ENCODE measurements at places on chromosomes 3 and 15.

DNA sequence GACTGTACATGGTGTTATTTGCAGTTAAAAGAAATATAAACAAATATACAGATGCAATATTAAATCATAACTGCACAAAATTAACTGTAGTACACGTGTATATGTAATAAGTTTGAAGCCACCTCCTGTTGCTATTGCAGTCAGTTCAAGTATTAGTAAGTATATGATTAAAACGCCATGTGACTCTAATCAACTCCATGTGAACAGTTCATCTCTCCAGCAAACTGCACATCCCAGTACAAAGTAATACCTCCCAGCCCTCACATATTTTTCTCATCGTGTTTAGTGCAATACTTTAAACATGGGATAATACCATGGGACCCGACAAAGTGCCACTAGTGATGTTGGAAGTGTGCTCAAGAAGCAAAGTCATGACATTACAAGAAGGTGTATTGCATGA, 34.6 kb downstream of the PDCD10 start:
- DNase-seq: no peak

DNA sequence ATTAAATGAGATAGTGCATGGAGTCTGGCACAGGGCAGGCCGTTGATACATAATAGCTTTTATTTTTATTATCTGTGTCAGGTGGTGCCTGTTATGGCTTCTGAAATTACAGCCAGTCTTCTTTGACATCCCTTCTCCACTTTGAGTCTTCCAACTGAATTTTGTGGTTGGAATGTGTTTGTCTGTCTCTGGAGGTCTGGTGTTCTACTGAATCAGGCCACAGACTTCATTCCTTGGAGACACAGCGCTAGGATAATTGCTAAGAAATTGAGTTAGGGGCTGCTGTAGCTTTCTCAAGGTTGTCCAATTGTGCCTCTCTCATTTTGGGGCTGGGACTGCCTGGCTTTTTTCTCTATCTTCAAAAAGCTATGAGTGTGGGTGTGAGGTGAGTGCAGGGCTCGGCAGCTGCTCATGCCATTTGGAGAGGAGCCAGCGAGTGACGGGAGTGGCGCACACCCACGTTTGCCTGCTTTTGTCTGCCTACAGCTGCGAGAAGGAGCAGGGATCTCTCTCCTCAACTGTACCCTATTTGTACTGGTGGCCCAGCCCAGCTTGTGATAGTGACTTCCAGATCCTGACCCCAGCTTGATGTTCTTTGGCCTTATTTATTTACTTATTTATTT, 49.8 kb upstream of the SYN2 start:
- DNase-seq: no peak

GRCh38 chr3:64213224-64213878, 11.9 kb downstream of the PRICKLE2 start:
- DNase-seq: no peak

DNA sequence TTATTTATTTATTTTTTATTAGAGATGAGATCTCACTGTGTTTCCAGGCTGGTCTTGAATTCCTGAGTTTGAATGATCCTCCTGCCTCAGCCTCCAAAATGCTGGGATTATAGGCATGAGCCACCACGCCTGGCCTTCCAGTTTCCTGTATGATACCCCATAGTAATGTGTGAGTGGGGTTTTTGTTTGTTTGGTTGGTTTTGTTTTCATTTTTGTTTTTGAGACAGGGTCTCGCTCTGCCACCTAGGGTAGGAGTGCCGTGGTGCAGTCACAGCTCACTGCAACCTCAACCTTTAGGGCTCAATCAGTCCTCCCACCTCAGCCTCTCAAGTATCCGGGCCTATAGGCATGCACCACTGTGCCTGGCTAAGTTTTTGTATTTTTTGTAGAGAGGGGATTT, 30.9 kb downstream of the GOLM2 start:
- DNase-seq: no peak

DNA sequence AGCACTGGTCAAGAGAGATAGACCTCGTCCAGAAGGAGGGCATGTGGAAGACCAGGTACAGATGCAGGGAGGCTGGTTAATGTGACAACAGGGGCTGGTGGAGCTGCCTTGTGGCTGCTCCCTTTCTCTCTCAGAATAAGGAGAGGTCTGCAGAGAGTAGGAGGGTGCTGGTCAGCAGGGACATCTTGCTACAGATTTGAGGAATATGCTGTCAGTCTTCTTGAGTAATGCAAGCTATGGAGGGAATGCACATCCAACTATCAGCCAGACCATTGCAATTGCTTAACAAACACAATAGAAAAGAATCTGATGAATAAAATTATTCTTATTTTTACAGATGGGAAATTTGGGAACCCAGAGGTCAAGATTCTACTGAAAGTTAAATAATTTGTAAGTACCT, 20.3 kb upstream of the SIAH2 start:
- DNase-seq: no peak

GRCh38 chr3:4945324-4945723, 33.9 kb upstream of the BHLHE40 start:
- no peak for DNase-seq

DNA sequence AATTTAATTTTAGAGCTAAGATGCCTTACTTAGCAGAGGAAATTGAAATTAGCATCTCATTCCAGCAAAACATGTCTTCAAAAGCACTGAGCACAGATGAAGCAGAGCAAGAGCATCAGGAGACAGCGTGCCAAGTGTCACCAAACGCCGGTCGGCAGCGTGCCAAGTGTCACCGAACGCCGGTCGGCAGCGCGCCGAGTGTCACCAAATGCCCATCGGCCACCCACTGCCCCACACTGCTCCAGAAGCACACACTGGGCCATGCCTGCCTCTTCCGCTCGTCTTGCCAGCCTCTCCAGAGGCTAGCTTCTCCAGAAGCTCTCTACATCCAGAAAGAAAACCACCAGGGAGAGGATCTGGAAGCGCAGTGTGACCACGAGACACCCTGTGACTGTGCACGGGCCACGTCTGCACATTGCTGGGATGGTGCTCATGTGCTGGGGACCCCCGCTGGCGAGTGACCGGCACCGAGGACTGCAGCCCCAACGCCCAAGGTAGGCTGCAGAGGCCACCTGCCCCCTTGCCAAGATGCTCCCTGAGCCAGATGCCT, 37.8 kb downstream of the CYFIP1 start:
- DNase-seq: no peak

DNA sequence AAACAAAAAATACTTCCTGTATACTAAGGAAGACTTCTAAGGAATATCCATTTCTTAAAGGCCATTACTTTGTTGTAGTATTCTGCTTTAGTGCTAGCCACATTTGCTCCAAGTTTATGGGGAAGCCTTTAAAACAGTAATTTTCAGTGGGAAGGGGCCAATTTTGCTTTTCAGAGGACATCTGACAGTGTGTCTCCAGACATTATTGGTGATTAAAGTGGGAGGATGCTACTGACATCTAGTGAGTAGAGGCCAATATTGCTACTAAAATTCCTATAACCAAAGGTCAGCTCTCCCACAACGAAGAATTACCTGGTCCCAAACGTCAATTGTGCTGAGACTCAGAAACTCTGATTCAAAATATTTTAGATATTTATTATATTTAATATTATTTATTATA, 24.8 kb downstream of the SLC28A2 start:
- no peak for DNase-seq

DNA sequence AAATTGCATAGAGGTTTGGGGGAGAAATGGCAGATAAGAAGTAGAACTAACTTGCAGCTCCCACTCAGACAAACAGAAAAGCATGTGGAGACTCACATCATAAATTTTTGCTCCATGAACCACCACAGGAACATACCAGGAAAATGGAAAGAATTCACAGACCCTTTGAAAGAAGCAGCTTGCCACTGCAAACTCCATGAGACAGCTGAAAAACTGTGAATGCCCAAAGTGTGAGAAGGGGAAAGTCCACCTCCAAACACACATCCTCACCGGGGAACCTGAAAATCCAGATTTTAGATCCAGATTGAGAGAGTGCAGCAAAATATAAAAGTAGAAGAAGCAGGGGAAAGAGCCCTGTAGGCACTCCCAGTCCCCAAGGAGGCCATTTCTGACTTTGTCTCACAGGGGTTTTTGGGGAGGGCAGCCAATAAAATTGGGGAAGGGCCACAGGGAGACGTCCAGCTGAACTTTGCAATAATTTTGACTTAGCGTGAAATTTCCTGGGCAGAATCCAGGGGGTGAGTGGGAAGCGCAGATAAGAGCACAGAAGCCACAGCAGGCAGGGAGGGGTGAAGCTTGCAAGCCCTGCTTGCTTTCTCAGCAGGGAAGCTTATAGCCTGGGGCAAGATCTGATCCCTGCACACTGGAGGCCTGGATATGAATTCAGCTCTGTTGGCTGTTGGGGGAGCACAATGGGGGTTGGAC, 183.4 kb upstream of the UBE2E2 start:
- DNase-seq: no peak

- DNase-seq: no peak
Observed at GRCh38 chr3:88188436-88188835, 38.7 kb downstream of the C3orf38 start.

GRCh38 chr15:92394309-92395097, 822 bp downstream of the ST8SIA2 start:
- DNase-seq: no peak

- no peak for DNase-seq
Observed at GRCh38 chr15:97141360-97141759, 810.9 kb downstream of the NR2F2 start.

- peak; percentile 51 for DNase-seq
Observed at GRCh38 chr15:81023483-81024264, 23.0 kb downstream of the TLNRD1 start.

- no peak for DNase-seq
Observed at GRCh38 chr3:63429905-63430304, 151.8 kb downstream of the SYNPR start.

DNA sequence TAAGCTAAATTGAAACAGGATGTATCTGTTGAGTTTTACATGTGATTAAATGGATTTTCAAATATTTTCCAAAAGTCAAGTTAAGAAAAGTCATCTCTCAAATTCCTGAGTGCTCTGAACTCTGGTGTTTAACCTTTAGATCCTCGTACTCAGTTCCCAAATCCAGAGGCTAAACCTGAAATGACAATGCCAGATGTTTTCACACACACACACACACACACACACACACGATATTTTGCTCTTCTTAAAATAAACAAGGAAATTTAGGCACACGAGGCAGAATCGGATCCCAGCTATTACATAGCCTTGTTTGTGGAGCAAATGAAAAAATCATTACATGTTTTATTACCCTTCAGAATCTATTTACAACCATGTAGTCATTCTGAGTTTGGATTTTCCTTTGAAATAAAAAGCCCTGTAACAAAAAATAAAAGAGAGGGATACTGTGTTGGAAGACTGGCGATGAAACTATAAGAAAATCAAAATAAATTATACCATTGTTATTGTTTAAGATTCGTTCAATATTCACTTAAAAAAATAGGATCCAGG, 20.6 kb upstream of the UBE2E1 start:
- DNase-seq: no peak

DNA sequence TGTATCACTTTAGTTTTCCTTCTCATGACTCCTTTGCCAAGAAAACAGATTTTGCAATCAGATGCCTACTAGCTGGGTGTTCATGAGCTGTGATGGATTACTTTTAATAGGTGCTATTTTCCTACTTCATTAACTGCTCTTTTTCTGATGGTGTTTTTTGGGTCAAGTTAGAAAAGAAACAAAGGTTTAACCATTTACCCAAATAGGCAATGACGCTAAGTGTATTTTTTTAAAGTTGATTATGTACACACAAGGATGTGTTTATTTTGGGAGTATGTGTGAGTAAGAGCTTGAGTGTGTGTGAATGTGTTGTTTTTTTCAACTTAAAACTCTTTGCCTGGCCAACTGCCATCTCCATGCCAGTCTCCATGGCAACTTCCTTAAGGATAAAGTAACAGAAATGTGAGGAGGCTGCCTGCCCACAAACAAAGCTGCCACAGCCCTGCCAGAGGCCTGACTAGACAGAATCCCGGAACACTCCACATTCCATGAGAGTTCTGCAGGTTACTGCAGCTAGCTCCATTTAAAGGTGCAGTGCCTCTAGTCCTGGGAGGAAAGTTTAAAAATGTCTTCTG, 215.6 kb upstream of the RBMS3 start:
- no peak for DNase-seq

DNA sequence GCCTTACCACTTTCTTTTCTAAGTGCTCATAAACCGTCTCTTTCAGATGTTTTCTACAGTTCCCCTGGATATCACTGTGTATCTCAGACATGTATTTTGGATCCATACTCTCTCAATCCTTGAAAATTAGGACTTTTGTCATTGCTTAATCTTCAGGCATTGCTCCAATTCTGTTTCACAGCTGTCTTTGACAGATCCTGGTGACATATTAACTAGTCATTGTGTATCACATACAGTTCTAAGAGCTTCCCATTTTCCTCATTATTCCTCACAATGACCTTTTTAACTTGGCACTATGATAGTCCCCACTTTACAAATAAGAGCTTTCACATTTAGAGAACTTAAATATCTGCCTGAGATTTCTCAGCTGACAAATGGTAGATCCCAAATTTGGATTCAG, 151.7 kb downstream of the CLSTN2 start:
- DNase-seq: no peak

DNA sequence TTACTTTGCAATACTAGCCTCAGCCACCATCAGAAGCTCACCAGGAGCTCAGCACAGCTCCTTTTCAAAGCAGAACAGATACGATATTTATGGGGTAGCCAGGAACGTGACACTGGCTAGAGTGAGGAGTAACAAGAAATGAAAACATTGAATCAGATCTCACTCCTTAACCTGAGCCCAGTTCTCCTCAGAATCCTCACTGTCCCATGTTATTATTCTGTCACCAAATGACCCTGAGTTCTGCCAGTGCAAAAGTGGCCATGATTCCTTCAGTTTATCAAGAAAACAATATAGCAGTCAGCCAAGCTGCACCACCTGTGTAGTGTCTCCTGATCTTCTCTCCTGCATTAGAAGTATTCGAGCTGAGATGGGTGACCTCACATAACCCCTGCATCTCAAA, 956.7 kb downstream of the TUSC7 start:
- no peak for DNase-seq

DNA sequence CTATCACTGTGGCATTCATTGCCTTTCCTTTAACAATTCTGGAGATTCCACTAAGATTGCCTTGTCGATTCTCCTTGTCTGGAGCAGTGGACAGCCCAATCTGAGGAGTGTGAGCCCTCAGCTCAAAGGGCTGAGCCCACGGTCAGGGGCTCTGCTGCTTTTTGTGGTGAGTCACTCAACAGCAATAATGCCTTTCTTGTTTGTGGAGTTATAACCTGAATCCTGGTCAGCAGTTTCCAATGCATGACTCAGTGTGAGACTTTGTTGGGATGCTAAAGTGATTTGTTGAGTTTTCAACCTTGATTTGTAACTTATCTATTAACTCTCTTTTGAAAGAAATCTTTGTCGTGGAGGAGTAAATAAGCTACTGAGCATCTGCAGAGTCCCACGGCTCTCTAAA, 183.5 kb downstream of the TJP1 start:
- DNase-seq: no peak

DNA sequence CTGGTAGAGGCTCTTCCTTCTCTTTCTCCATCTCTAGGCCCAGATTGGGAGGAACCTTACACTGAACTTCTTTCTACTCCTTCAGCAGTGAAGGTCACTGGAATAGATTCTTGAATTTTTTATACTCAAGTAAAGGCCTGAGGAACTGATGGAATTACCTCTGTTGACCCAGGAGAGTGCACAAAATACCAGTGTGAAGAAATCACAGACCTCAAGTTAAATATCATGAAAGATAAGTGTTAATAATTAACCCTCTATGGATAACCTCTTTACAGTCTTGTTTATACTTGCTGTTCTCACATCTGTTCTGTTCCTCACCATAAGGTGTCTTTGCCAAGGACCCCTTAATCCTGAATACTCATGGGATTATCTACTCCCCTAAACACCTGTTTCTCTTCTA, 244.4 kb upstream of the STAC start:
- DNase-seq: no peak
